Stimulated activated CD8-positive, alpha-beta memory T cell treated with anti-CD3 and anti-CD28 coated beads, Interleukin-15, amount 100 ng/mL, for 24 hours (primary cell): ENCODE measurements at places on chromosomes 6 and 20.

GRCh38 chr6:12371641-12372146 is 81.5 kb downstream of the EDN1 start:
- DNase-seq: no peak

GRCh38 chr6:152309648-152310047 is 327.5 kb downstream of the SYNE1 start:
- peak; percentile 25 for DNase-seq

- no peak for DNase-seq
Measured at GRCh38 chr20:10897336-10897735, 223.5 kb upstream of the JAG1 start.

- no peak for DNase-seq
Measured at GRCh38 chr20:53080687-53080962, 108.5 kb downstream of the TSHZ2 start.

- DNase-seq: no peak
Measured at GRCh38 chr20:59945175-59945574, 5.0 kb downstream of the FAM217B start.

DNA sequence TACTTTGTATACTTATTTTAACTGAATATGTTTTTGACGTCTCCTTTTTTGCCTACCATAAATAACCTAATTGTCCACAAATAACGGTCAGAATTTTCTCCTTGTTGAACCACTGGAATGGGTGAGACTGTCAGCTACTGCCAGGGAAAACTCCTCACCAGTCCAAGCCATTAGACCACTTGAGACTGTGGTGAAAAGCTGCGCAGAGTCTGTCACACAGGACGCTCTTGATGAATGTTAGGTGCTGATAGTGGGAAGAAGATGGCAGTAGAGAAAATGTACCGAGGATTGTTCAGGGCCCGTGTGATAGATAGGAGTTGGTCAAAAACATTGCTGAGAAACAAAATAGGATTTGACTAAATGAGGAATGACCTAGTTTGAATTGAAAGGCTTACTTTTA is 75.6 kb upstream of the KIF25 start:
- no peak for DNase-seq

DNA sequence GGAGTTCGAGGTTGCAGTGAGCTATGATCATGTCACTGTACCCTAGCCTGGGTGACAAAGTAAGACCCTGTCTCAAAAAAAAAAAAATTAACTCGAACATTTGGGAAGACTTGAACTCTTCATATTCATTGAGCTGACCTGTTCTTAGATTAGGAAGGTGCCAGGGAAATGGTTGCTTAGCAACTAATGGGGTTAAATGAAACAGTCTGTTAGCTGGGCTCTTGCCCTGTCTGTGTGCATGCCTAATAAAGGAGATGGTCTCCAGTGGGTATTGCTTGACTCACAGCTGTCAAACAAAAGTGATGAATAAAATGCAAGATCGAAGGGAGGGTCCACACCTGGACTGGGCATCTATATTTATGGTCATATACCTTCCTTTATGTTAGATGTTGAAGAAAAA is 101.8 kb downstream of the KLHL32 start:
- no peak for DNase-seq

GRCh38 chr20:48877304-48877703 is 44.2 kb upstream of the ARFGEF2 start:
- DNase-seq: no peak

DNA sequence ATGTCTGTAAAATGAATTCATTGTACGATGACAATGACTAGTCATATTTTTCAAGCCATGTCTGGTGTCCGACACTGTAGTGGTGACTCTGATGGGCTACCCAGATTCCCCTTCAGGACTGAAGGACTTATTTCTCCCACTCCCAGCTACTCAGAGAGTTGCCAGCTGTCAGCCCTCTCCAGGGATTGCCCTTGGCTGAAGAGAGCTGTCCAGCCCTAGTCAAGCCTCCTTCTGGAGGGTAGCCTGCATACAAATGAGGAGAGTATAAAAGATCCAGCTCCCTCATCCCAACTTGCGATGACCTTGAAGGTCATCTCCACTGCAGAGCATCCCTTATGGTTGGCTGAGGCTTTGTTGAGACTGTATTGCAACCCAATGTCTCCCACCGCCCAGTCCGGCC is 29.9 kb downstream of the JPH2 start:
- no peak for DNase-seq

GRCh38 chr6:131867744-131868143 is 59.9 kb downstream of the ENPP1 start:
- no peak for DNase-seq

DNA sequence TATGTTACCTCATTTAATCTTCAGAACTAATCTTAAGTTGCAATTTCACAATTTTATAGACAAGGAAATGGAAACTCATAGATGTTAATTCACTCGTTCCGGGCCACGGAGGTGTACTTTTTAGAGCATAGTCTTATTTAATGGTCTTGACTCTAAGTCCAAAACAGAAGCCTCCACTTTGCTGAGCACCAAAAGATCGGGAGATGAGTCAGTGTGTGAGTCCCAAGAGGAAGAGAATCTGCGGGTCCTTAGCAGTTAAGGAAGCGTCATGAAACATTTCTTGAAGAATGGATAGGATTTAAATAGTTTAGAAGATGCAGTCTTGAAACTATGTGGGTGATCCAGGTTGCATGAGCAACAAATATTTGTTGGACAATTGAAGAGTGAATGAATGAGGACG is 231.8 kb upstream of the QKI start:
- no peak for DNase-seq
